ENCODE measurements at places on chromosomes 7 and 10. TPM values are rescaled to one million over a fixed set of nuclear protein-coding genes. Genes with fewer than 3 reads are reported as not detected.

Gene DYNC1I1
- polyA plus RNA-seq = 11.0 TPM

Gene LIPJ
- polyA plus RNA-seq = 0.02 TPM

Gene LRRC4
- 4.4 TPM for polyA plus RNA-seq

Gene ANKRD30A
- 0.02 TPM for polyA plus RNA-seq

Gene PLXNA4
- polyA plus RNA-seq = 5.7 TPM

Gene PRKAR2B
- polyA plus RNA-seq = 32.3 TPM

Gene ZFYVE27
- polyA plus RNA-seq = 16.0 TPM

Gene STAG3
- polyA plus RNA-seq = 0.41 TPM

Gene OR9A2
- not detected for polyA plus RNA-seq

Gene C7orf33
- not detected for polyA plus RNA-seq

Gene TMEM176A
- polyA plus RNA-seq = 51.6 TPM

Gene PNLIPRP1
- polyA plus RNA-seq = 0.07 TPM

Gene CARD11
- polyA plus RNA-seq = 0.16 TPM

Gene SEMA3D
- 0.54 TPM for polyA plus RNA-seq

Gene PCBD1
- 216 TPM for polyA plus RNA-seq

Gene EFCAB10
- not detected for polyA plus RNA-seq

Gene MGMT
- polyA plus RNA-seq = 11.6 TPM

Gene CDC14C
- not detected for polyA plus RNA-seq

Gene GSTO1
- 351 TPM for polyA plus RNA-seq

Gene FUOM
- 26.9 TPM for polyA plus RNA-seq

Gene CDHR1
- polyA plus RNA-seq = 3.6 TPM

Gene FOXI2
- polyA plus RNA-seq = not detected

Gene ASB4
- 1.4 TPM for polyA plus RNA-seq

Gene SPDYE16
- 0.09 TPM for polyA plus RNA-seq

Gene CYP3A4
- 0.16 TPM for polyA plus RNA-seq

Gene STMP1
- polyA plus RNA-seq = 30.8 TPM

Gene LRIT2
- not detected for polyA plus RNA-seq

Gene CHST3
- 14.9 TPM for polyA plus RNA-seq

Gene JCAD
- polyA plus RNA-seq = 17.6 TPM

Gene MET
- 4.1 TPM for polyA plus RNA-seq

Gene KLF14
- 0.09 TPM for polyA plus RNA-seq

Gene VWA2
- polyA plus RNA-seq = not detected
